Occipital lobe (tissue), 3 donors: ENCODE measurements at places on chromosomes 5 and 9. TPM values are rescaled to one million over a fixed set of nuclear protein-coding genes. Genes with fewer than 3 reads are reported as not detected.

FCHSD1 gene
- total RNA-seq: 3.0 TPM

PTGDS gene
- 52.1 TPM for total RNA-seq

PTCD2 gene
- total RNA-seq: 10.5 TPM

GRCh38 chr9:71233646-71234045 lies 112.2 kb upstream of the TRPM3 start:
- DNase-seq: no peak

DNA sequence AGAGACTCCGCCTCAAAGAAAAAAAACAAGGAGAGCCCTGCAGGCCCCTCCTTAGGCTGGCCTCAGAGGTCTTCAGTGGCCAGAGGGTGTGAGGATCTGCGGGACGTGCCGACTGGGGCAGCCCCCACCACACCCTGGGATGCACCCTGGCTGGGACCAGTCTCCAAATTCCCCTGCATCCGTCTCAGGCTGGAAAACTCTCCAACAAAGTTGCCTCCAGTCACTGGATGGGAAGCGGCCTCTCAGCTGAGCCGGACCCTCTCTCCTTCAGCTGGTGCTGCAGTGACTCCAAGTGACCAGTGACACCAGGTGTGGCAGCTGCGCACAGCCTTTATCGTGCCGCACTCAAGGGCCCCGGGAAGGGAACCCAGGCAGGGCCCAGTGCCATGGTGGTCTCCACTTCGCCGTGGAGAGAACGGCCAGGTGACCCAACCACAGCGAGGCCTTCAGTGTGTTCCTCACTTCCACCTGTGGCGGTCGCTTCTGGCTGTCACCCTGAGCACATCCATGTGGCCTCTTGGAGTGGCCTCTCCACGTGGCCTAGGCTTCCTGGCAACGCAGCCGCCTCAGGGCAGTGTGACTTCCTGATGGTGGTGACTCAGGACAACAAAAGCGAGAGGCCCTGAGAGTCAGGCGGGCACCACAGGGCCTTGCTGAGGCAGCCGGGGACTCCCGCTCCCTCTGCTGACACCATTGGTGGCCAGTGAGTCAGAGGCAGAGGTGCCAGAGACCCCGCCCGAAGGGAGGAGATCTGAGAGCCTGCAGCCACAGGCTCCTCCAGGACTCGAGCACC lies 19.3 kb upstream of the CAMSAP1 start:
- no peak for DNase-seq
